DND-41 (cell line): ENCODE measurements at places on chromosomes 13 and 19.

DNA sequence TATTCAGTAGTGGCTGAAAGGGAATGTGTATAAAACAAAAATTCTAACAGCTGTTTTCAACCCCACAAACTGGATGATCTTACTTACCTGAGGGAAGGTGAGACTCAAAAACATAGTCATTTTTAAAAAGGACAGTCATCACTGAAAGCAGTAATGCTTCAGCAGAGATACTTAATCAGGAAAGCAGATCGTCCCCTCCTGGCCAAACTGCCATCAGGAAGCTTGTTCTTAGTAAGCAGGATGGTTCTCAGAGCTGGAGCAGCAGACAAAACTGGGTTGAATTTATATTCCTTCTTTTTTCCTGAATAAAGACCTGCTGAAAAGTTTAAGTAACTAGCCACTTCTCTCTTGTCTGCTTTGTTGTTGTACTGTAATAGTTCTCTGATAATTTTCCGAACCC is 1156.5 kb downstream of the OLFM4 start:
- no peak for DNase-seq

- DNase-seq = no peak
Observed at GRCh38 chr19:43780706-43781525, at the start of gene KCNN4. TSS of gene KCNN4 (minus strand) at chr19:43780973. CDS start at chr19:43780861, 112 bp downstream.

DNA sequence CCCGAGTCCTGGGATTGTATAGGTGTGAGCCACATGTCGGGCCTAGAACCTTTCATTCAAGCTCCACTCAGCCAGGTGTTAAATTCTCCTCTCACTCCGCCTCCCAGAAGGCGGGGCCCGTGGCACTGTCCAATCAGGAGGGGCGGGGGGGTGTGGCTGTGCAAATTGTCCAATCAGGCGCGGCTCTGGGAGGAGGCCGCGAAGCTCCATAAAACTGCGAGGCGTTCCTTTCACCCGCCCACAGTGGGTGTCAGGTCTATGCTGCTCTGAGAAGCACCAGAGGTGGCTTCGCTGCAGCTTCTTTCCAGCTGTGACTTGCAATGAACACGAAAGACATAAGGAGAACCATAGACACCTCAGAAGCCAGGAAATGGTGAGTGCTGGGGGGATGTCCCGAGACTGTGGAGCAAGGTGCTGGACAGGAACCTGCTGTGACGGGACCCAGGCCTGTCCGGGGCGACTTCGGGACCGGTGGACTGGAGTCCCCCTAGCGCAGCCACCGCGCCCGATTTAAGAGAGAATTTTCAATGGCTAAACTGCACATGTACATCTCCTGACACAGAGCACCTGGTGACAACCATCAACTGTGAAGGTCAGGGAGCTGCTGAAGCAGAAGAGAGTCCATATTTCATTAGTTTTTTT is 3.0 kb upstream of the ZNF136 start:
- DNase-seq = peak; percentile 36

GRCh38 chr13:95438297-95438696 is 114.2 kb upstream of the CLDN10 start:
- no peak for DNase-seq

DNA sequence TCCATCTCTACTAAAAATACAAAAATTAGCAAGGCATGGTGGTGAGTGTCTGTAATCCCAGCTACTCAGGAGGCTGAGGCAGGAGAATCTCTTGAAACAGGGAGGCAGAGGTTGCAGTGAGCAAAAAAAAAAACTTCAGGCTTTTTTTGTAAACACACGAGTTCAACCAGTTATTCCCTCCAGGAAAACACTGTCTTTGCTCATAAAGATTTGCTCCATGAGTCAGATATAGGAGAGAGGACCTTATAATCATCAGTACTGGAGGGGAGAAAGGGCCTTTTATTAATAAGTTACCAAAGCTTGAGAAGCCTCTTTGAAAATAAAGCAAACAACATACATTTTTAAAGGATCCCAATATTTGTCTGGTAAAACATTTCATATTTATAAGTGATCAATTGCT is 110.7 kb downstream of the EFNB2 start:
- DNase-seq = no peak

DNA sequence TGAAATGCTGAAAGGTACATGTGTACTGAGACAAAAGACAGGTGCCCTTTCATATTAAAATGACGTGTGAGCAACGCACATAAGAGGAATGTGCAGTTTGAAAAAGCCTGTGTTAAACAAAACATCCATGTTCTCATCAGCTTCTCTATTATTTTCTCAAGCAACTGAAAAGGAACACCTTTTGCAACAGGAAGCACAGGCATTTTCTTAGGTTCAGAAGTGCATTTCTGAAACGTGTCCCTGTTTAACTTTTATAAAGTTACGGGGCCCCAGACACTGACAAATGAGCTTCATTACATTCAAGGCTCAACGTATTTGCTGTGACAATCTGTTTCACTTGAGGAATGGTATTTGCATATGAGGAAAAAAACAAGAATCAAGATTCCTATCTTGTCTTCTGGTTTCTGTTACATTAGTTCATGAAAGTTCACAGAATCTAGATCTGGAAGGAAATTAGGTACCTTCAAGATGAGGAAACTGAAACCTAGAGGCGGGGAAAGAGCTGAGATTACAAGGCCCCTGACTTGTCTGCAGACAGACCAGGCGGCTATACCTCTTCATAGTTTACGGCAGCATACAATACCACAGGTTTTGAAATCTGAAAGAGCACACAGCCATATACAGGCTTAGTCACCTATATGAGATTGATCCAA is 431.7 kb downstream of the KLF12 start:
- DNase-seq = no peak

- DNase-seq = no peak
Observed at GRCh38 chr19:1138121-1138520, 34.3 kb downstream of the GPX4 start.

GRCh38 chr19:6424195-6424938 is at the start of gene KHSRP:
TSS of gene KHSRP (minus strand) at chr19:6424811. CDS start at chr19:6424701, 110 bp downstream.
- peak; percentile 60 for DNase-seq

DNA sequence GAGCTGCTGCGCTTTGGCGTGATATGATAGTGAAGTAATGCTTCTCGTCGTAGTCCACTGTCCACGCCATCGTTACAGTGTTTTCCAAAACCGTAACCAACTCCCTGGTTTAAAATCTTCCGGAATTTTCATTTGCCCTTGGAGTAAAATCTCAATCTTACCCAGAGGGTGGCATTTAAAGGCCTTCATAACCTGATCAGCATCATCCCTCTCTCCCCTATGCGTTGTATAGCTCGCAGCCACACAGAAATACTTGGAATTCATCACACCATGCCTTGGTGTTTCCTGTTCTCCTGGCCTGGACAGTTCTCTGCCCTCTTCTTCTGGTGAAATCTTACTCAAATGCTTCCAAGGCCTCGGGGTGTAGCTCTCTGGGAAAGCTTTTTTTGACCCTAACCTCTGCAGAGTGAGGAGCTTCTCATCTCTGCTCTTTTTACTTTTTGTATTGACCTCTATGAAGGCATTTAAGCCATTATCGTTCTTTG is 839 bp downstream of the MPHOSPH8 start:
- DNase-seq = no peak

GRCh38 chr13:20924758-20925394 is 22.3 kb upstream of the XPO4 start:
- peak; percentile 81 for DNase-seq

GRCh38 chr19:52946322-52947310 is 16.1 kb downstream of the ZNF816 start:
- DNase-seq = no peak

DNA sequence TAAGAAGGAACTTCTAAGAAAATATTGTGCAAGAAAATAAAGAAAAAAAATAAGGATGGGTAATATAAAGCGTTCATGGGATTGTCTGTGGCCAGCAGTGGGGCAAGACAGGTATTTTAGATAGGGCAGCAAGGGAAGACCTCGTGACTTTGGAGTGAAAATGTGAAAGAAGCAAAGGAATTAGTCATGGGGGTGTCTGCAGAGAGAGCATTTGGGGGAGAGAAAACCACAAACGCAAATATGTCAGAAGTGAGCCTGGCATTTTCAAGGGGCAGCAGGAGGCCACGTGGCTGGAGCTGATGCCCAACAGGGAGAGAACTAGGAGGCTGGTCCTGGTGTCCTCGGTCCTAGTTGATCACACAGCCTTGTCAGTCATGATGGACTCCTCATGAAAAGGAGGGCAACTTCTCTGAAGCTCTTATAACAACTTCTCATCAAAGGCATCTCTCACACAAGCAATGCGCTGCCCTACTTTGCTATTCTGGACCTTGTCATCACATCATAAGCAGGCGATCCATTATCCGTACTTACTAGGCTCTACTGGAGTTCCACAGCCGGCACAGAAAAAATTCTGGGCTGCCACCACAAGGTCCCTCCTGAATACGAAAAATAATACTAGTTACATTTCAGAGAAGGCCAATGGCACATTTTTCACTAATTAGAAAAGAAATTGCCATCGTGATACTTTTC is 31.0 kb downstream of the RUBCNL start:
- no peak for DNase-seq

GRCh38 chr13:34944751-34945150 is 2.7 kb downstream of the NBEA start:
- no peak for DNase-seq

DNA sequence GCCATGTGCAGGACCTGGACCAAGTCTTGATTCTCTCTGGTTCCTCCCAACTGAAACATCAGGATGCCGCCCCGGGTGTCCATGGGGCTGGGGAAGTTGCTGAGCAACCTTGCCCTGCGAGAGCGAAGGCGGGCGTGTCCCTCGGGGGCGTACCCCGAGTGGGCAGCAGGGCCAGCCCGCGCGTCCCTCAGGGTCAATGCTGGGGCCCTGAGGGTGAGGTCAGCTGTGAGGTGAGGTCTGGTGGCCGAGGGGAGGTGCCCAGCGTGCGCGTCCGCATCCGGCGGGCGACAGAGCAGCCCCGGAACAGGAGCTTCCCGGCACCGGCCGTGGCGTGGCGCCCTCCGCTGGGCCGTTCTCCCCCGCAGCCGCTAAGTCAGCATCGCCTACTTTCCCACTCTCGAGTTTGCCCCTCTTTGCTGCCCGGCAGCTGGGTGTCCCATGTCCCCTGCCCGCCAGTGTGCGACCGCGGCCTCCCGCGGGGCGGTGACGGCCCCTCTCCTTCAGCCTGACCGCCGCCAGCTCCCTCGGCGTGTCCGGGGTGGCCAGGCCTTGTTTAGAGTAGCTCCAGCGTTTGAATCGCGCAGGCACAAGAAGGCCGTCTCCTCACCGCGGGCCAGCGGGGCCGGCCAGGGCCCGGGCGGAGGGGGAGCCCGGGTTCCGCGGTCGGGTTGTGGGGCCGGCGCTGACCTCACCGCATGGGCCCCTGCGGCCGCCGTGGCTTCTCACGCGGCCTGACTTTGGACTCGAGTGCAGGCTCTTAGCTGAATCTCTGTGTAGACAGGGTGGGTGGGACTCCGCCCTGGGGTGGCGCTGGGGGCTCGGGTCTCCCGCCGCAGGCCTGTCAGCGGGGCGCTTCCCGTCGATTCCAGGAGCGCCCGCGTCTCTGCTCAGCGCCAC is 33.0 kb downstream of the GJA3 start:
- DNase-seq = peak; percentile 12

GRCh38 chr19:32343550-32344262 is 1.7 kb upstream of the ZNF507 start:
- no peak for DNase-seq
